ENCODE measurements at places on chromosomes 5 and 9.

GRCh38 chr9:1910269-1910811 lies 104.8 kb upstream of the SMARCA2 start:
- DNase-seq: no peak

DNA sequence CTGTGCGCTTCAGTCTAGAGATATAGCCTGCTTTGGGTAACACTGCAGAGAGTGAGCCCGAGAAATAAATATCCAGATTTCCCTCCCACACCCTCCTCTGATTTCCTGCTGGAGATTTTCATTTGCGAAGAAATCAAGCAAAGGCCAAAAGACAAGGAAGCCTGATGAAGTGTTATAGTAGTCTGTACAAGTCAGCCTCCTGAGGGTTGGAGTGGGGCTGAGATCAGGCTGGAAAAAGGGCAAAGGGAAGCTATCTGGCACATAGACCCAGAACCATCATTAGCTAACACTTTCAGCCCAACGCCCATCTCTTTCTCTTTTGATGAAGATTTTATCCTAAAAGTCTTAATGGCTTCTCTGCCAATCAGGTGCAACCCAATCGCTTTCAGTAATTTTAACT lies 154.6 kb upstream of the SLC44A1 start:
- no peak for DNase-seq

- no peak for DNase-seq
Observed at GRCh38 chr5:132274050-132274792, 16.7 kb downstream of the PDLIM4 start.

GRCh38 chr5:56523790-56524575 lies 290.9 kb upstream of the ANKRD55 start:
- no peak for DNase-seq

DNA sequence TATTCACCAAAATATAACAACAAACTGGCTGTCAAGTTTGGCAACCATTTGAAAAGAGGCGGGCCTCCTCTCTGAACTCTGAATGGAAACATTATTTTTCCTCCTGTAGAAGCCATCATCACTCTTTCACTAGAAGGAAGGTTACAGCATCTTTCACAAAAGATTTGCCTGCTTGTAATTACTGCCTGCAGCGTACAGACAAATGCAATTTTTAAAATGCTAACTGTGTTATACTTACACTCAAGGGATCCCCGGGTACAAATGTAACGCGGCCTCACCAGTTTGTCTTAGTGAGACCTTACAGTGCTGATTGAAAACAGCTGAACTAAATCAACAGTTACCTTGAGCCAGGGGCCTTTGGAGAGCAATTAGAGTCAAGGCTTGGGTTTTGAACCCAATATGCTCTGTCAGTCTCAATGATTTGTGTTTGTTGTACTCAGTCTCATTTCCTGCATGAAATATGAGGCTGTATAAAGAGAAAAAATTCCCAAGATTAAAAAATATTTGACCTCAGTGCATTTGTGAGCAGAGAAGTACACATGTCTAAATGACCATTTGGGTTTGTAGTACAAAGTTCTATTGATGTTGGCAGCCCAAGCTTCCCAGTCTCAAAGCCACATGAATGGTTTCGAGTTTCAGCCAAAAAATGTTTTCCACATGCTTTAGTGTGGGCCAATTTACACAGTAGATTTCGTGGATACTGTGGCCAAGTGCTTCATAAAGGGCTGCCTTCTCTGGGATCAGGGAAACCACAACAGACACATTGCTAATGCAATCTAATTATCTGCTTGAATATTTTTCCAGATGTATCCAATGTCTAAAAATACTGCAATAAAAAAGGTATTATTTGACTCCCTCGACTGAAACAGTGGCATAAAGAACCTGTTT lies 500.0 kb downstream of the SPATA31D1 start:
- no peak for DNase-seq

GRCh38 chr5:74624501-74624900 lies 16.0 kb downstream of the ENC1 start:
- no peak for DNase-seq

GRCh38 chr5:123929055-123929474 lies 417.1 kb downstream of the CSNK1G3 start:
- no peak for DNase-seq

GRCh38 chr5:91535499-91535898 lies 152.4 kb upstream of the ARRDC3 start:
- no peak for DNase-seq

GRCh38 chr9:2613730-2614271 lies 7.8 kb upstream of the VLDLR start:
- DNase-seq: no peak

DNA sequence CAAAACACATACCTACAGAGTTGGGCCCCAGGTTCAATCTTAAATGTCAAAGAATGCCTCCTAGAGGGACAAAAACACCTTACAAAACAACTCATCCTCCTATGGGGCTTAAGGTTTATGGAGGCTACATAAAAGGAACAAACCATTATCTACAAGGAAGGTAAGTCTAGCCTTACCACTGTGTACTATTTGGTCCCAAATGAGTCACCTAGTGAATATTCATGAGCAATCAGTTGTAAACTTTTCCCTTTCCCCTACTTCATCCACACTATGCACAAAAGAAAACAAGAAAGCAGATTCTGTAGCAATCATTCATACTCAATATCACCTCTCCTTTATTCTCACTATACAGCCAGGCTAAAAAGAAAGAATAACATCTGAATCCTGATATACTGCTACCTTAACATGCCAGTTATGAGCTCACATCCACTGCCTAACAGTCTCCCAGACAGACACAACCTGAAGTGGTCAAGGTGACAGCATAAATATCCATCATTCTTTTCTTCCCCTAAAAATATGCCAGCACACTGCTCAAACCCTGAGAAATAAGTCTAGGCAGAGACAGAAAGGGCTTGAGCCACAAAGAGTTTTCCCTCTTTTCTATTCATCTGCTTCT lies 6.2 kb downstream of the OXCT1 start:
- no peak for DNase-seq

DNA sequence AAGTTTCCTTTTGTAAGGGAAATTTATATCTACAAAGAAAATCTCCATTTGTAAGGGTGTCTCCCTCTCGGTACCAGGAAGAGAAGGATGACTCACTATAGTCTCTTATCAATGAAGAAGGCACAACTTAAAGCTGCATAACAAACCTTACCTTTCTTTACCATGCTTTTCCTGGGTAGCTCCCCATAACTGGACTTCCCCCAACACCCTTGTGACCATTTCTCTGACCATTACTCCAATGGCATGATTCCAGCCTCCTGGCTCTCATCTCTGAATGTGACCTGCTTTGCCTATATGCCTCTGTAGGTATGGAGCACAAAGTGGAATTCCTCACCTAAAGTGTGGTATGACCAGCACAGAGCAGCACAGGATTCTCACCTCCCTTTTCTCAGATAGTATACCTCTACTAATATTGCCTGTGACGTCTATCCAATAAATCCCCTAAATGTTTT lies 62.8 kb downstream of the GNA14 start:
- DNase-seq: no peak

GRCh38 chr9:12652973-12653372 lies 40.2 kb upstream of the TYRP1 start:
- DNase-seq: no peak

DNA sequence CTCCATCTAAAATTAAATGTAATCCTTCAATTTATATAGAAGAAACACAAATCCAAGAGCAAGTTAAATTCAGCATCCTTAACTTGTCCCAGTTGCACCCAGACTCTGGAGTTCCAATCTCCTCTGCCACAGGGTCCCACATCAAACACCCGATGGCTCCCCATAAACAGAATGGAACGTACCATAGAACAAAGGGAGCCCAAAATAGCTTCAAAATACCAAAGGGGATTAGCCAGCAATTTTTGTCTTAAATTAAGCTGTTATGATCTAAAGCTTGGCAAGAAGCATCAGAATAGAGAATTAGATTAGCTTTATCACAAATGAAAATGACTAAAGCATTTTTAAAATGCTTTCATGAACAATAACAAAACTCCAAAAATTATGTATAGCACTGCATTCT lies 112.8 kb downstream of the FANCC start:
- DNase-seq: no peak

DNA sequence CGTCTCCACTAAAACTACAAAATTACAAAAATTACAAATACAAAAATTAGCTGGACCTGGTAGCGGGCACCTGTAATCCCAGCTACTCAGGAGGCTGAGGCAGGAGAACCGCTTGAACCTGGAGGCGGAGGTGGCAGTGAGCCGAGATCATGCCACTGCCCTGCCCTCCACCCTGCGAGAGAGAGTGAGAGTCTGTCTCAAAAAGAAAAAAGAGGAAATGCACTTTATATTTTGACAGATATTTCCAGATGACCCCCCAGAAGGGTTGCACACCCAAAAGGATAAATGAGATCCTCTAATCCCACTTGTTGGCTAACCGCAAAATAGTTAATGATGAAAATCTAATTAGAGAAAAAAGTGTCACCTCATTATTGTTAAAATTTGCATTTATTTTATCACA lies 2.2 kb downstream of the HSDL2 start:
- DNase-seq: no peak

DNA sequence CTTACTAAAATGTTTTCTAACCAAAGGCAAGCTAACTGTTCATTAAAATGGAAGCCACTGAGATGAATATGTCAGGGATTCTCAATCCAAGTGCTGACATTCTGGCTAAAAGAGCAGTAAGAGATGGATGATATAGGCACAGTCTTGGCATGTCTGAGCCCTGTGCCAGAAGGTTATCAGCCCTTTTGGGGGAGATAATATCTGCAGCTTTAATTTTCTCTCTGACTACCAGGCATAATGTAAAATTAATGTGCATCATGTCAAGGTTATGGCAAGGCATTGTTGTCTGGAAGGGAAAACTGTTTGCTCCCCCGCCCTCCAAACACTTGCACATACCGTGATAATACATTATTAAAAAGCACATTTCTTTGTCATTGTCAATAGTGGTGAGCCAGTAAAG lies 609.8 kb downstream of the ZNF608 start:
- no peak for DNase-seq

GRCh38 chr9:93577078-93577974 lies 942 bp downstream of the PHF2 start:
- no peak for DNase-seq

DNA sequence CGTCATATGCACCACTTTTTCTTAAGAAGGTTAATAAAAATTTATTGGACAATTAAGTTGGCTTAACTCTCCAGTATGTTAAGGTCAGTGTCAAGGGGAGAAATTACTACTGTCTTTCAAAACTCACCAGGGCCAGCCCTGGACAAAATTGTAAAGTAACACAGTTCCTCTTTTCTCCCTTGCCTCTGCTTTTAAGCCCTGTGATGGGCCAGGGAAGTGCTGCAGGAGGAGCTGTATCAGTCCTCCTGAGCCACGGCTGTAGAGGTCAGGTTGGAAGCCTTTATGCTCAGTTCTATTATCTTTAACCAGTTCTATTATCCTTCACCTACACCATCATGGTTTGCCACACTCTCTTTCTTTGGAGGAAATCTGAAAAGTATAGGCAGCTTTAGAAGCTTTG lies 11.5 kb upstream of the PPP2R2B start:
- no peak for DNase-seq

GRCh38 chr5:114857941-114858551 lies 311.7 kb downstream of the TRIM36 start:
- no peak for DNase-seq

- DNase-seq: no peak
Observed at GRCh38 chr9:99003308-99003707, 59.6 kb downstream of the COL15A1 start.

DNA sequence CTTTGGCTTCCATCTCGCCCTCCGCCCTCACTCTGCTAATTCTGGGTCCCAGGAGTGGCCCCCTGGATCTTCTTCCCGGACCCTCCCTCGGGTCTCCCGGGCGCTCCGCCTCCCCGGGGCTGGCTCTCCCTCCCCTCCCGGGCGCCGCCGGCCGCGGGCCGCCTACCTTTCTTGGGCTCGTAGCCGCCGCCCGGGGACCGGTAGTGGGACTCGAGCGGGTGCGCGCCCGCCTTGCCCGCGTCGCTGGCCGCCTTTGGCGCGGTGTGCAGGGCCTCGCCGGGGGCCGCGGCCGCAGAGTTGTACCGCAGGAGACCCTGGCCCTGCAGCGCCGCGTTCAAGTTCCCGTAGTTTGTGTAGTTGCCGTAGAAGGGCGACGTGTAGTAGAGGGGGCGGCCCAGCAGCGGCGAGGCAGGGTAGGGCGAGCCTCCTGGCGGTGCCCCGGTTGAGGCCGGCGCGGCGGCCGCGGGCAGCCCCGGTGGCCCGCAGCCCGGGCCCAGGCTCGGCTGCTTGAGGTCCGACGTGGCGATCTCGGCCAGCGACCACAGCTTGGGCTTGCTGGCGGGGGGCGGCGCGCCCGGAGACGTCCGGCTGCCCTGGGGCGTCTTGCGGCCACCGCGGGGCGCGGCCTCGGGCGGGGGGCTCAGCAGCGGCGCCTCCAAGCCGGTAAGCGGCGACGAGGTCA lies 3.2 kb downstream of the IRX2 start:
- no peak for DNase-seq

- DNase-seq: no peak
Observed at GRCh38 chr5:168796593-168797580, 217.7 kb upstream of the PANK3 start.

DNA sequence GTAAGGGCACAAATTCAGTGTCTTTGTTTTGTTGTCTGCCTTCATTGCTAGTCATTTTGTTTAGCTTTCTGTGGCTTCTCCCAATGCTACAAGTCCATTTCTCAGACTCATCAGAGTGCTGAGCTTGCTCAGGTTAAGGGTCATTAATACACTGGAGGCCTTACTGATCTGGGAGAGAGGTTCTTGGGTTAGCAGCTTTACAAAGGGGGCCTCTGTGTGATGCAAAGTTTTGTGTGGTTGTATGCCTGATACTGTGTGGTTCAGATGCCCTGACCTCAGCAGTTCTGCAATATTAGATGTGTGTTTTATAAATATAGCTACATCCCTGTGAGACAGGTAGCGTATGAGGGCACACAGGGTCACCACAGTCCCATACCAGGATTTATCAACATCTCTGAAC lies 34.8 kb upstream of the SMARCA2 start:
- no peak for DNase-seq

DNA sequence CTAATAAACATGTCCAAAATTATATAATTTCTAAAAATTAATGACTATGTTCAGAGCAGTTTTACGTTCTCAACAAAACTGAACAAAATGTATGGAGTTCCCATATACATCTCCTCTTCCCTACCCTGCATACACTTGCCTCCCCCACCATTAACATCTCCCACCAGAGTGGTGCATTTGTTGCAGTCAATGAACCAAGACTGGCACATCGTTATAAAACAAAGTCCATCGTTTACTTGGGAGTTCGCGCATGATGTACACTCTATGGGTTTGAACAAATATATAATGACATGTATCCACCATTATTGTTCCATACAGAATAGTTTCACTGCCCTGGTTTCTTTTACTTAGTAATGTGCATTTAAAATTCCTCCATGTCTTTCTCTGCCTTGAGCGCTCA lies 130.1 kb downstream of the APBA1 start:
- no peak for DNase-seq

- no peak for DNase-seq
Observed at GRCh38 chr5:157189223-157189622, 8.6 kb downstream of the ITK start.

DNA sequence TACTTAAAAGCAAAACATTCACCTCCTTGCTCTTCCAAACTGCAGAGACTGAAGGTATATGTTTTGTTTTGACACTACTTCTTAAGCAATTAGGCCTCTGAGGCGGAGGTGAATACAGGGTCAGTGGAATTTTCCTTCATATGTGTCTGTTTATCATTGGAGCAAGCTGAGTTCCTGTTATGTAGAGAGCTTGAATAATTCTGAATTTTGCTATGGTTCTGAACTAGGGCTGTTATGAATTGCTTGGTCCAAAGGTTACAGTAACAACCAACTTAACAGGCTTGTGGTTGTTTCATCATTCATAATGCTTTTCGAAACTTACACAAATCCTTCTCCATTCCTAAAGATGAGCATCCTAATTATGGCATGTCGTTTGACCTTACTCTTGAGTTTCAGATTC lies 444.6 kb upstream of the MEF2C start:
- no peak for DNase-seq

- no peak for DNase-seq
Observed at GRCh38 chr9:136418182-136419091, 8.0 kb downstream of the PMPCA start.

All from cerebellum (tissue), 4 donors.